M059J (cell line): ENCODE measurements at places on chromosomes 2 and 18.

DNA sequence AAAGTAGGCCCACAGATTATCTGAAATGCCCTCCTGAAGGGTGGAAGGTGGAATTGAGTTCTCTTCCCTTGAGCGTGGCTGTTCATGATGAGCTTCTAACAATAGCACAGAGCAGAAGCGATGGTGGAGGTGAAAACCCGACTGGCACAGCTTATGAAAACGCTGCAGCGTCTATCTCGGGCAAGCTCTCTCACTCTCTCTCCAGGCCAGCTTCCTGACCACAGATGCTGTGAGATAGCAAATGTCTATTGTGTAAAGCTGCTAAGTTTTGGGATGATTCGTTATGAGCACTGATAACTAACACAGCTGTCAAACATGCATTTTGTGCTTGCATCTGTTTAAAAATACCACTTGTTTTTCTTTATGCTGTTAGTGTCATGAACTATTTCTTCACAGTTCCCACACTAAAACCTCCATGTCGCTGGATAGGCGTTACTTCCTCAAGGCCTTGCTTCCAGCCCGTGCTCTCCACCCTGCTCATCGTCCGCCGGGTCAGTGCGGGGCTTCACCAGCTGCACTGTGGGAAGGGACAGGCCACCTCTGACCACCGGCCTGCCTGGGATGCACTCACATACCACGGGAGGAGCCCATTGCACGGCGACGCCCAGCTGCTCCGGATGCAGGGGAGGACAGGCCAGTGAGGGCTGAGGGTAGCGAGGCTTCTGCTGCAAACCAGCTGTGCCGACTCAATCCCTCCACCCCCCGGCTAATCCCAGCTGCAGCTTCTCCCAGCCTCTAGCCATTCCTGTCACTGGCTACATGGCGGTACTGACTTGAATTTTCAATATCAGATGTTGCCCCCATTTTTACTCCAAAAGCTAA is 60.0 kb upstream of the OTOS start:
- DNase-seq: no peak

GRCh38 chr2:239649309-239649708 is 248.5 kb upstream of the HDAC4 start:
- DNase-seq: no peak

DNA sequence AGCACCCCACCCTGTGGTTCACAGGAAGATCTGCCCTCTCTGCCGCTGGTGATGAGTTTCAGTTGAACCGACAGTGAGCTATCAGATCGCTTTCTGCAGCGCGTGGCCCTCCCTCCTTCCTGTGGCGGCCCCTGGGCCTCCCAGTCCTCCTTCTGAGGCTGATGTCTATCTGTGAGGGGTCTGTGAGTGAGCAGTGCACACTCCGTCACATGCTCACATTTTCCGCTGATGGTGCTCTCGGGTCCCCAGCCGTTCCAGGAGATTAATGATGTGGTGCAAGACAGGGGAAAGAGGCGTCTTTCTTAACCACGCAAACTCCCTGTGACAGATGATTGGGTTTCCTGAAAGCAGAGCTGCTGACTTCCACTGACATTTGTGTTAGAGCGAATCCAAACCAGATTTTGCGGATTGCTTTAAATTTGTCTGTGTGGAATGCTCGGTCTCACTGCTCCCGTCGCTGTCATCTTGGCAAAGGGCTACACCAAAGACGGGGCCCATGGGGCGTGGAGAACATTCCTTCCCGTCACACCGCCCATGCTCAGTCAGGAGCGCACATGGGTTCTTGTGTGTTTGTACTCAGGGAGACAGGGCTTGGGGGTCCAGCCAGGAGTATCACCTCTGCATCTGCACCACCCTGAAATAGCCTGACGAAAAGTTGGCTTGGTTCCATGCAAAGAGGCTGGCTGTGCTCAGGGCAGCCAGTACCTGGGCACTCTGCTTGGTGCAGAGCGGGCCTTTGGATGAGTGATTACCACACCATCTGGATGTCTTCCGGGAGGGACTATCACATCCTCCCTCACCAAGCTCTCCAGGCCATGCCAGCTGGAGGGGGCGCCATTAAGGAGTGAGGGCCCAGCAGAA is 154.7 kb upstream of the HS6ST1 start:
- no peak for DNase-seq

GRCh38 chr2:117856415-117857210 is 42.1 kb downstream of the DDX18 start:
- peak; percentile 97 for DNase-seq

DNA sequence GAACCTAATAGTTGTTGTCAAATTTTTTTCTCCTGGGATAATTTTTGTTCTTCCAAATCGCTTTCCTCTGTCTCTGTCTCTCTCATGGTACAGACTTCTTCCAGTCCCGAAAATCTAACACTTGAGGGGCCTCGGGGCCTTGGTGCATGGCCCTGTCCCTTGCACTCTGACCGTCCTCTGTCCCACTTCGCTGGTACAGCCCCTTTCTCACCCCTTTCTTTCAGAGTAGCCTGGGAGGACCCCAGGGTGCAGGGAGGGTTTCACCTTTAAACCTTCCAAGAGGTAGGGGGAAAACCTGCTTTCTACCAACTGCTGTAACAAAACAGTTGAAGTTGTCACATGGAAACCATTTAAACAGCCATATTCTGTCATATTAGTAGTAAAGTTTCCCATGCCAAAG is 22.2 kb upstream of the FAHD2A start:
- DNase-seq: no peak

DNA sequence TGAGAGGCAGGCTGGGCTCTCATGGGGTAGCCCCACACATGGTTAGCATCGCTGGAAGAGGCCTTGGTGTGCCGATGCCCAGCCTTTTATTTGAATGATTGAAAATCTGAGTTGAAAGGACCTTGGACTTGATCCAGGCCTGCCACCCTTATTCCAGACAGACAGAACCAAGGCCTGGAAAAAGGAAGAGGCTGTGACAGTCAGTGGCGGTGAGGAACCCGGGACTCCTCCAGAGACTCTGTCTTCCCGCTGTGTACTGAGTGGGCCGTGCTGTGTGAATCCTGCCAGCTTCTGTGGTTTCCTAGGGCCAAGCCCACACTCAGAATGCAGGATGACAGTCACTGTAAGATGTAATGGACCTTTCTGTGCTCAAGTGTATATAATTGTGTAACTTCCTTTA is 218.5 kb downstream of the LDLRAD4 start:
- DNase-seq: peak; percentile 34

GRCh38 chr2:106653465-106653864 is 166.3 kb downstream of the CD8B2 start:
- DNase-seq: no peak

- DNase-seq: no peak
Observed at GRCh38 chr2:42245396-42245795, 76.2 kb downstream of the EML4 start.

DNA sequence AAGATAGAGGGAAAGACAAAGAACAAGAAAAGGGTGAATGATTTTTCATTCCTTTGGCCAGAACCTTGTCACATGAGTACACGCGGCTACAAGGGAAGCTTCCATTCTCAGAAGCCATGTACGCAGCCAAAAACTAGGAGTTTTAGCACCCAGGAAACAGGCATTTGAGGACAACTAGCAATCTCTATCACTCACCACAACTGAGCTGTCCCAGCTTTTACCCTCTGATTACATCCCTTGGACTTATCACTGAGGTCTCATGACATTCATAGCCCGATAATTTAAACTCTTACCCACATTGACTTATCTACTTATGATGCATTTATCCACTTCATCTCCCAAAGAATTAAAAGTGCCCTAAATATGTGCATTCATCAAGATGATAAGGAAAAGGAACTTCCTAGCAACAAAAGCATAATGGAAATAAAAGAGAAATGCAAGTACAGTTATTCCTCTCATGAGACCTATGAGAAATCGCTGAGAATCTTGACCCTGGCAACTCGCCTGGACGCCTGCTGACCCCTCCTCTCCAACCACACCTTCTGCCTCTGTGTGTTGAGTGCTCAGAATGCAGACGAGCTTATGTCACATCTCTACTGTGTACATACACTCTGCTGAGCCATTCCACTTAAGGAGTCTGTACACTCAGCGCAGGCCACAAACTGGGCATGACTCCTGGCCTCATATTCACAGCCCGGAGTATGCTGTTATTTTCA is 28.7 kb upstream of the MFSD6 start:
- no peak for DNase-seq

DNA sequence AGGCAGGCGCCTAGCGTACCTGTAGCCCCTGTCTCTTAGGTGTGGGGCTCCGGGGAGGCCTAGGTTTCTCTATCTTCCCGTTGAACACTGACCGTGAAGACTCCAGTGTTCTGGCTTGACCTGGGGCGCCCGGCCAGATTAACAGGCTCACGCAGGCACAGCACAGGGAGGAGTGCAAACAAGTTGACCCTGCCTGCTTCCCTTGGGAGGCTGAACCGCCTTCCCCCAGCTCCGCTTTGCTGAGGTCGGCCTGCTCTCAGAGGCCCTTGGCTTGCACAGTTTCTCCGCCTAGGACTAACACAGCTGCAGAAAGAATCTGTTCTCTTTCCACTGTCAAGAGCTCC is 567 bp downstream of the PCYOX1 start:
- DNase-seq: peak; percentile 9

DNA sequence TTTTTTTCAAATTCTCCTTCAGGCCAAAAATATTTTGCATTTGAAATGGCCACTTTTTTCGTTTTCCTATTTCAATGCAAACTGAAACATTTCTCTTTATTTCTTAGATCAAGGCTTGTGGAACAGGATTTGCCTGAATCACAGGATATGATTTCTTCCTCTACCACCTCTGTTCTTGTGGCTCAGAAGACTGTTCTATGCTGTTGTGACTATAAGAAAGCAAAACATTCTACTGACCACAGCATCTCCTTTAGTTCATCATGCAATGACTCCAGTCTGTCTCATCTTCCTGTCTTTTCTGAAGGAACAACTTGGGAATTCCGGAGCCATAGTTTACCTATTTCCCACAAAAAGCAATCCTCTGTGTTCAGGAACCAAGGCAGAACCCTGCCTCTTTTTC is 16.2 kb upstream of the ZNF512 start:
- peak; percentile 69 for DNase-seq

GRCh38 chr2:136206613-136207012 is 88.7 kb upstream of the CXCR4 start:
- no peak for DNase-seq

DNA sequence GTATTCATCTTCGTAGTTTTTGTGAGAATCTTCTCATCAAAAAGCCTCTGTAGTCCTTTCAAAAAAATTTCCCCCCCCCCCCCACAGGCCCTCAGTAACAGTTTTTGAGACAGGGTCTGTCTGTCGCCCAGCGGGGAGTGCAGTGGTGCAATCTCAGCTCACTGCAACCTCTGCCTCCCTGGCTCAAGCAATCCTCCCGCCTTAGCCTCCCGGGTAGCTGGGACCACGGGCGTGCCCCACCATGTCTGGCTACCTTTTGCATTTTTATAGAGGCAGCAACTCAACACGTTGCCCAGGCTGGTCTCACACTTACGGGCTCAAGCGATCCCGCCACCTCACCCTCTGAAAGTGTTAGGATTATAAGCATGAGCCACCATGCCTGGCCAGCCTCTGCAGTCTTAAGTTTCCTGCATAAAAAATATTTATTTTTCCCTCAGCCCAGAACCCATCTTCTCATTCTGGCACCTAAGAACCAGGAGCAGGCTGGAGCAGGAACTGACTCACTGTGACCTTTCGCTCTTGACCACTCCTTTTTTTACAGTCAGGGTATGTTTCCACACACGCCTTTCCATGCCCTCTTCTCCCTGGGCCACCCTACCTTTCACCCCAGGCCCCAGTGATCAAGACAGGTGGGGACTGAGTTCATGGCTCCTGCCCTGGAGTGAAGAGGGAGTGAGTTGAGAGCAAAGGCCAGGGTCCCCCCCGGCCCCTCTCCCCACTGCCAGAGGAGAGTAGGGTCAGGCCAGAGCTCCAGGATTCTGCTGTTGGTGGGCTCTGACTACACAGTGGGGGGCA is 32.5 kb upstream of the NT5DC4 start:
- DNase-seq: peak; percentile 55

- DNase-seq: peak; percentile 43
Observed at GRCh38 chr2:60516383-60516811, 37.1 kb downstream of the BCL11A start.

GRCh38 chr2:53843595-53843994 is 16.2 kb downstream of the GPR75 start:
- no peak for DNase-seq

DNA sequence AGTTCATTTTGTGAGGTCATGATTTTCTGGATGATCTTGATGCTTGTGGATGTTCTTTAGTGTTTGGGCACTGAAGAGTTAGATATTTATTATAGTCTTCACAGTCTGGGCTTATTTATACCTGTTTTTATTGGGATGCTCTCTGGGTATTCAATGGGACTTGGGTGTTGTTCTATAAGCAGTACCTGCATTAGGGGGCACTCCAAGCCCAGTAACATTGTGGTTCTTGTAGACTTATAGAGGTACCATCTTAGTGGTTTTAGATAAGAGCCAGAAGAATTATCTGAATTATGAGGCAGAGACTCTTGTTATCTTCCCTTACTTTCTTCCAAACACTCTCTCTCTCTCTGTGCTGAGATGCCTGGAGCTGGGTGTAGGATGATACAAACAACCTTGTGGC is 470.0 kb downstream of the PIK3C3 start:
- DNase-seq: no peak

GRCh38 chr2:16252891-16253290 is 312.5 kb downstream of the MYCN start:
- no peak for DNase-seq

DNA sequence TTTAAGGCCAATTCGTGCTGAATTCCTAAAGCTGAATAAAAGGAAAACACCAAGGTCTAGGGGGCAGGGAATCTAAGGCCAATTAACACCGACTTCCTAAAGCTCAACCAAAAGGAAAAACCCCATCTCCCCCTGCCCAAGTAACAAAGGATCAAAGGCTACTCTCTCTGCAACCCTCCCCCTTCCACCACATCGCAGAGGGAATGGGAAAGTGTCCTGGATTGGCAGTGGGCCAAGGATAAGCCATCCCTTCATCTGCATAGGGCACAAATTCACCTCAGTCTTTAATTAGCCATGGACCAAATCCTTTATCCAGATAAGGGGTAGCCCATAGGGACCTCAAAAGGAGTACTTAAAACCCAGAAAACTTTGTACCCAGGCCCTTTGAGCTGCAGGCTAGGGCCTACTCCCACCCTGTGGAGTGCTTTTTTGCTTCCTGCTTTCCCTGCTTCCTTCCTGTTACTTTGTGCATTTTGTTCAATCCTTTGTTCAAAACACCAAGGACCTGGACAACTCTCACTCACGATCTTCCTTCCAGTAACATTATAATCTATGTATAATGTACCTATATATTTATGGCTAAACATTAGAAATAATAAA is 2119.8 kb upstream of the CELF4 start:
- no peak for DNase-seq

DNA sequence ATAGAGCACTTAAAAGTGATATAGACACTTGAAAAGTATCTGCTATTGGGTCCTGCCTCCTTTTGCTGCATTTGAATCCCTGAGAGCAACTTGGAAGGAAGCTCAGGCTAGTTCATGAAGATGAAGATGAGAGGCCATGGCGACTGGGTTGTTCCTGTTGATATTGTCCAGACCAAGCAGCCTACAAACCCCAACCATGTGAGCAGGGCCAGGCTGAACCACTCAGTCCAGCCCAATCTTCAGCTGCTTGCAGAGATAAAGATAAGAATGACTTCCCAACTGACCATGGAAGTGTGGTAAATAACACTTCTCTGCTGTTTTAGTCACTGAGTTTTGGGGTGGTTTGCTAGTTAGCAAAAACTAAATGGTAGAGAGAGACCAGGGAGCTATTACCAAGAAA is 417.6 kb downstream of the SOX11 start:
- no peak for DNase-seq

- no peak for DNase-seq
Observed at GRCh38 chr18:12257996-12258718, 4.0 kb downstream of the CIDEA start.
